Colonic mucosa (tissue), 4 donors: ENCODE measurements at places on chromosomes 6 and 20.
A peak's percentile ranks its signal among the peaks of the same experiment; 100 is the strongest.

DNA sequence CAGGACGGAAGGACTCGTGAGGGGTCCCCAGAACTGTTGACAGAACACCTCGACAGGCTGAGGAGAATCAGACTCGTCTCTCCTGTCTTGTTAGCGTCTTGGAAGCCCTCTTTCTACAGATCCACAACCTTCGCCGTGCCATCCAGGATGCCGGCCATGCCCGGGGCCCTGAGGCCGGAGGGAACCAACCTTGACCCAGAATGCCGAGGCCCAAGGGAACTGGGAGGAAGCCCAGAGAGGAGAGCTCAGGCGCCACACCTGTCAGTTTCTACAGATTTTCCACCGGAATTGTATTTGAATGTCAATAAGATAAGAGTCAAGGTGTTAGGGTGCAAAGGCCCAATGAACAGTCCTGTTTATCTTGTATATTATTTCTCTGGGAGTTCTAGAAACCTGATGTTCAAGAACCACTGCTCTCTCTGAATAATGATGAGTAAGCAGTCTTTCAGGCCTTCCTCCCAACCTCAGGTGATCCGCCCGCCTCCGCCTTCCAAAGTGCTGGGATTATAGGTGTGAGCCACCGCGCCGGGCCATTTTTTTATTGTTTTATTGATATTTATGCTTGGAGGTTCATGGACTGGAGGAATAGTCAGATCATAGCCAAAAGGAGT is 799 bp upstream of the ME1 start:
- DNase-seq: peak; percentile 88

DNA sequence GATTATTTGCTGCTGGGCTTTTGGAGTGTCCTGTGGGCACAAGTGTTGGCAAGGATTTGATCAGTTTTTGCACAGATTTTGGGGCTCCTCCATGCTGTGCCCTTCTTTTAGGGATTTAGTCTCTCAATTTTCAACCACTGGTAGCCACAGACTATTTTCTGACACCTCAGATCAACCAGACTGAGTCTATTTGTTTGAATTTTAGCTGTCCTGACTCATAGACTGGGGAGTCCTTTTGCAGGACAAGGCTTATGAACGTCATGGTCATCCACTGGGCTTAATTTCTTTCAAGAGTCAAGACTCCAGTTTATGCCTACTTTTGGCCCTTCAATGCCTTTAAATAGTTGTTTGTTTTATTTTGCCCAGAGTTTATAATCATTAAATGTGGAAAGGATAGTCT is 59.3 kb downstream of the BCKDHB start:
- DNase-seq: no peak

DNA sequence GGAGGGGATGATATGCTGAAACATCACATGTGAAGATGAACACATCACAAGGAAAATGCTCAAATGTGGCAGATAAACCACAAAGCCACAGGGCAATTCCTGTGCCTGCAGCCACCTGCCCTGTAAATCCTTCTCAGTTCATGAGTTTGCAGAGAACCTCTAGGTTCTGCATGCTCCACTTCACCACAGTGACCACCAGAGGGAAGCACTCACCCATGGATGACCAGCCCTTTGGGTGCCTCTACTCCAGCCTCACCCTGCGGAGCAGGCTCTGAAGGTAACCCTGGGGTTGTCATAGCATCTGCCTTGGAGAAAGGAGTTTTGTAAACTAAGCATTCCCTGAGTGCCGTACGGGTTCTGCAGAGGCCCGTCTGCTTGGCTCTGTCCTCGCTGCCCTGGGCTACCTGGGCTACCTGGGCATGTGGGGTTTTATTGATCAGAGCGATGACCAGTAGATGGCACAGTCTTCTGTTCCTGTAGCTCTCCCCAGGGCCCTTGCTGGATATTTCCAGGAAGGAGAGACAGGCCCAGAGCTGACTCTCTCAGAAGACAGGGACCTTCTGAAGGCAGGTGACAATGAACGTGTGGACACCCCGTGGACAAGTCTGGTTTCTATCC is 31.7 kb upstream of the CST1 start:
- no peak for DNase-seq

- no peak for DNase-seq
Observed at GRCh38 chr6:150063640-150064039, 5.3 kb downstream of the ULBP3 start.

GRCh38 chr20:709423-709822 is 33.8 kb upstream of the SCRT2 start:
- DNase-seq: peak; percentile 21

GRCh38 chr6:39568896-39569295 is 156.3 kb downstream of the KIF6 start:
- DNase-seq: no peak

DNA sequence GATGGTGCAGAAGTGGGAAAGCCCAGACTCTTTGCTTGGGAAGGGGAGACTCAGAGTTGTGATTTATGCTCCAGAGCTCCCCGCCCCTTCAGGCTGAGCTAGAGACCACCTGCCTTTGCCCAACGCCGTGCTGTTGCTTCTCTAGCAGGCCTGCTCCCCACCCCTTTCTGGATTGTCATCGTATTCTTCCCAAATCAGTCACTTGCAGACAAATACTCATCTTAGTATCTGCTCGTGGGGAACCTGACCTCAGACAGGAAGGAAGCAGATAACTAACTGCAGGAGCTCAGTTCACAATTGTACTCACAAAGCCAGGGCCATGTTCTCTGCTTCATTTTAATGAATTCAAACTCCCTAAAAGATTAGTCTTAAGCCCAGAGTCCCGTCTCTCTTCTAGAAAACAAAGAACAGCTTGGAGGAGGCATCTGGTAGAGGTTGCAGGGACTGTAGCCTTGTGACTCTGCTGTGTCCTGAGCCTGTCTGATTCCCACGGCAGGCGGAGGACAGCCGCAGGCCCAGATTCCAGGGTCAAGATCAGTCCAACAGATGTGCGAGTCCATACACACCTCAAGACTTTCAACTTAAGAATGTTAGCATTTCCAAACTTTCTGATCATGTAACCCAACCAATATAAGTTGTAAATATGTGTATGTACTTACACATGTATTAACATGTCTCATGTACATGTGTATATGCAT is 57.2 kb upstream of the GGTLC1 start:
- no peak for DNase-seq

DNA sequence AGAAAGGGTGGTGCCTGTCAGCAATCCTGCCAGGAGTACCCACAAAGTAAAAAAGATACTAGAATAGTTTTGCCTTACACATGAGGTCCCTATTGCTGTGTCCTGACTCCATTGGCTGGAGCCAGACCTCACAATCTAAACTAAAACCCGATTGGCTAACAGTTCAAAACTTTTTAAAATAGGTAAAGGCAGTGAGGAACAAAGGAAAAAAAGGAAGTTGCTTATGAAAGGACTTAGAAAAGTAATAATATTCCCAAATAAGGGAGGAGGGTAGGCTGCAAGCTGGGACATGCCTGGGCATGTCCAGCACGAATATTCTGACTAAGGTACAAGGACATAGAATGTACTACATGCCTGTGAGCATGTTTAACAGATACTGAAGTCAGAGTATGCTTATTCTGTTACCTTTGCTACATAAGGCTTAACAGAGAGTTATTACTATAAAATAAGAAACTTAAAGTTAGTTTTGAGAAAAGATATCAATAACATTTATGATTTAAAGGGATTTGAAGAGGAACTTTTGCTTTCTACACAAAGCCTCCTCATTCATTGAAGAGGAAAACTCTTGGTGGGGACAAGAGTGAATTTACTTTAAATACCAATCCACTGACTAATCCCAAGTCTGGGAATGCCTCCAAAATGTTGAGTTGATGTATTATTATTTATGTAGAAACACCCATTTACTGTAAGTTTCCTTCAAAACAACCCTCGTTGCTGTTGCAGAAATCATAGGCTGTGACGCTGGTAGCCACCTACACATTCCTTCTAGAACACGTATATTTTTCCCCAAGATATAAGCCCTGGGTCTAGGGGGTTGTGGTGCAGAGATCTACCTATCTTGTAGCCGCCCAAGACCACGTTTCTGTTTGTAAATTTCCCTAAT is 8.2 kb upstream of the MTHFD1L start:
- no peak for DNase-seq

- DNase-seq: no peak
Observed at GRCh38 chr20:46347841-46348803, 39.8 kb upstream of the CDH22 start.

- no peak for DNase-seq
Observed at GRCh38 chr6:568954-569523, 87.9 kb downstream of the HUS1B start.

- DNase-seq: no peak
Observed at GRCh38 chr20:59221049-59221706, 57.6 kb downstream of the ZNF831 start.
